ENCODE measurements at places on chromosomes 2 and 18.
A peak's percentile ranks its signal among the peaks of the same experiment; 100 is the strongest.

- no peak for DNase-seq
These were observed 11.9 kb upstream of the ARID5A start for GRCh38 chr2:96524482-96525210.

DNA sequence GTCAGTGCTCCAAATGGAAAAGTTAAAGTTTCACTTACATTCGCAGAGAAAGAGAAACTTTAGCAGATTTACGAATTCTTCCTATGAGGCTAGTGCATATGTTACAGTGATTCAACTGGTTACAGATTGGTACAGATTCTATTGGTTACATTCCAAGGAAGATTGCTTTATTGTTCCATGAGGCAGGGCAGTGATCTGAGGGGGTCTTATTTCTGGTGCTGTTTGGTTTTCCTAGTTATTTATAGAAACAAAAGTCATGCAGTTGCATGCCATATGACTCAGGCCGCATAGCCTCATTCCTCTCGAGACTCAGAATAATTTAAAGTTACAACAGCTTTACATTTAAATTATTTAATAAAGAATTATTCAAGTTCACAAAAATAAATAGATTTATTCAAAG lies 385.4 kb upstream of the SYT4 start:
- no peak for DNase-seq

DNA sequence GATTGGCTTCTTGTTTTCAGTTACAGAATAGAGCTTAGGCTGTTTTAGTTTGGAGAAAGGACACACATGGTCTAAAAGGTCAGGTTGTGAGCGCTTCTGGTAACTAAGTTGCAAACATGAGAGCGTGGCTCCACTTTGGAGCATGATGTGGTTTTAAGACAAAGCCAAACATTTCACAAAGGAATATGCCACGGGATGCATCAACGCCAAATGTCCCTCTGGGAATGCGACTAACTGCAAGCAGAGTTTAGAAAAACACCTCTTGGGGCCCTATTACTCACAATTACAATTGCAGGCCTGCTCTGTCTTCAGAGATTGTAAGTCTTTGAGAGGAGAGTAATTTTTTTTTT lies 25.4 kb downstream of the MYO7B start:
- DNase-seq = no peak

GRCh38 chr18:35376393-35376741 lies 770 bp downstream of the ZNF396 start:
- DNase-seq = peak; percentile 70

GRCh38 chr2:157447031-157447430 lies 3.1 kb upstream of the CYTIP start:
- DNase-seq = no peak

DNA sequence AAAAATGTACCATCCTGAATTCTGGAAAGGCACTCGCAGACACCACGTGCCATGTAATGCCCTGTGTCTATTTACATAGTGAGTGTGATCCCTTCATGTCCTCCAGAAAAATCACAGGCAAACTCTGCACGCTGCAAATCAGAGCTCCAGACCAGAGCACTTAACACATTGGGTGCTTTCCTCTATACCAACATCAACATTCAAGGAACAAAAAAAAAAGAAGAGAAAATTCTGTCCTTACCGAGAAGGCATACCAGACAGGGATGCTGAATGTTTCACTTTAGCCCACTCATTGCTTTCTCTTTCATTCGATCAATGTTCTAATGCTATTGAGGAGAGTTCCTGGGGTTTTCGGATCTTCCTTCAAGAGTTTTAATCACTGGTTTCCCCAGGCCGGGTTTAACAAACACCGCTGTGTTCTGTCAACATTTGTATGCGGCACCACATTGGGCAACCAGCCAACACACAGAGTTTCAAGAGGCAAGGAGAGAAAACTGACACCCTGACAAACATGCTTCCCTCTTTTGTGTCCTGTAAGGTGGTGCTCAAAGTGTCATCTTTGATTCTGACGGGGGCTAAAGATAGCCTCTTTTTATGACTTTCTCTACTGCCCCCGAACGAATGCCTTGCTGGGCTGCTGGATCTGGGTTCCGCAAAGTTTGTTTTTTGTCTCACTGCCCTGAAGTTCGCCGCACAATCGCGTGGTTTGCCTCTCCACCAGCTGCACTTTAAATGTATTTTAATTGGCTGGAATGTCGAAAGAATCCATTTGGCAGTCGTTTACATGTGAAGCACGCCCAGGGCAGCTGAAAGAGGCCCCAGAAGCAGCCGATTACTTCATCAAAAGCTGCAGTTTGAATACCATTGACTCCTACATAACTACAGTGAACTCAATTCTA lies 106.4 kb upstream of the NCKAP5 start:
- DNase-seq = no peak

DNA sequence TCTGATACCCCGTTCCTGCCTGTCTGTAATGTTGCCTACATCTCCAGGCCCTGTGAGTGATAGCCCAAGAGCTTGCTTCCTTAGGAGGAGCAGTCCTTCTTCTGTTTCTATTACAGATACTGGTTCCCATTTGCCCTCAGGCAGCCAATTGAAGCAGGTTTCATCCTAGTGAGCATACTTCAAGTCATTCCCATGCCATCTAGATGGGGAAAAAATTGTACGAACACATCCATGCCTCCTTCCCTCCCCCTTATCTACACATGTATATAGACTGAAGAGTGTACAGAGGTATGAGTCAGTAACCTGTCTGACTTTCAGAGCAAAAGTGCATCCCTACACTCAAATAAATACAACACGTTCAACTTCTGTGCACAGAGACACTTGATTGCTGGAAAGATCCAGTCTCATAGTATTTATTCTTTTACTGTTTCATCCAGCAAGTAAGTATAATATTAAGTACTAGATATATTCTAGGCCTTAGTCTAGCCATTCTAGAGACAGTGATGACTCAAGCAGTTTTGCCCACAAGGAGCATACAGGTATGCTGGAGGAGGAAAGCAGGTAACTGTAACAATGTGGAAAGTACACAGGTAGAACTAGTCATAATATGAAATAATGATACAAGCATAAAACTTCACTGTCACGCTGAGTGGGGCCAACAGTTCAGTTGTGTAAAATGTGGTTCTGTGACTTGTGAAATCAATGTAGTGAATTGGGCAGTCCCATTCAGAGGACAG lies 153.4 kb downstream of the MGAT5 start:
- DNase-seq = no peak

GRCh38 chr2:12678186-12678585 lies 38.5 kb upstream of the TRIB2 start:
- no peak for DNase-seq

DNA sequence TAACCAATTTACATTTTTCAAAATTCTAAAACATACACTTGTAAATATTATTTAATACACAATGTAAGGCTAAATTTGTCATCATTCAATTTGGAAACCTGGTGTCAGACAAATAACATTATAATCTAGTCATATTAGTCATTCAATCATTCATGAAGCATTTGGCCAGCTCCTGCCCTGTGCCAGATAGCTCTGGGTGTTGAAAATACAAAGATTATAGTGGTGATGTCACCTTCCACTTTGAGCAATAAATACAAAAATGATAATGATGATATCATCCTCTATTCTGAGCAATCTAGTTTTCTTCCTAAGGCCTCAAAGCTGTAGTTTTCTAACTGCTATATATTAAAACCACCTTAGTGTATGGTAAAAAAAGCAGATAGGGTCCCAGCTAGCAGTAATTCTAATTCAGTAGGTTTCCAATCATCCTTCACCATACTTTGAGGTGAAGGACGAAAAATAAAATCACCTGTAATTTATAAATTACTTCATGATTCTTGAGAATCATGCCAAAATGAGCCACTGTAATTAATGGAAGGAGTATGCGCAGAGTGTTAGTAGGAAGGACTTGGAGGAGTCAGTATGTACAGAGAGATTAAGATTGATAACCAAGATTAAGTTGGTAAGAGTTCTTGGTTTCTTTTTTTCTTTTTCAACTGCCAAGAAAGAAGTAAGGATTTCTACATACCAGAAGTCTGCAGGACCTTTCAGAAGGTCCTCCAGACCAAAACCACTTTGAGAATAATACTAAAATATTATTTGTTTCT lies 23.2 kb downstream of the MEMO1 start:
- no peak for DNase-seq

DNA sequence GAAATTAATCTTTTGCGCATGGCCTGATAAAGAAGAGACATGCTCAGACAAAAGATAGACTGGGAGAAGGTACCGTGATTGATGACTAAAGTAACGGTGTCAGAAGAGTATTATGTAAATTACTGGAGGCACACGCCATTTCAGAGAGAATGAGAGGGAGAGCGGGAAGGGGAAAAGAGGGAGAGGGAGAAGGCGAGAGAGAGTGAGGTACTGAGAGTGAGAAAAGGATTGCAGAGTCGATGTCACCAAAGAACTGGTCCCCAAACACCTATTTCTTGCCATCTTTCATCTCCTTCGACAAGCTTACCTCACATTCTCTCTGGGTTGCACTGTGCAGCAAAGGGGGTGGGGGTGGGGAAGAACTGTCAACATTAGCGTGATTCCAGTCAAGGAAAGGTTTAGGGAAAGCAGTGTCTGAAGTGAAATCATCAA lies 673.7 kb downstream of the BCL11A start:
- no peak for DNase-seq

DNA sequence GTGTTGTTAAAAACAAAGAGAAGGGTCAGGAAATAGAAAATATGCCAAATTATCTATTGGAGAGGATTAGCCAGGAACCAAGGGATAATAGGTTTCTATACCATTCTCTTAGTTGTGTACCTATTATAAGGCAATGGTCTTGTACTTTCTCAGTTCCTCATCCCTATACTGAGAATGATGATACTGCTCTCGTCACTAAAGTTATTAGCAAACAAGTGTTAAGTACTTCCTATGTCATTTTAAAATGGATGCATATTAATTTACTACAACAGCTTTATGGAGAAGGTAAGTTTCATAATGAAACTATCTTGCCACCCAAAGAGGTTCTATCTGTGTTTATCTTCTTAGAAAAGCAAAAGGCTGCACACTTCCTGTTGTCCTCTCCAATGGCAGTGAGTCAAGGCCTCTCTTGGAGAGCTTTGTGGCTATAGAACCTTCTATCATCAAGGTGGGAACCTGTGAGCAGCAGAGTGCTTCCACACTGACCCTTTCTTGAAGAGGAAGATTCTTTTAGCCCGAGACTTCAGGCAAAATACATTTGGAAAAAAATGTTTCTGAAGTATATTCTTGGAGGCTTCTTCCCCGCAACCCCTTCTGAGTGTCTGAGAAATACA lies 460.7 kb upstream of the FANCL start:
- no peak for DNase-seq

DNA sequence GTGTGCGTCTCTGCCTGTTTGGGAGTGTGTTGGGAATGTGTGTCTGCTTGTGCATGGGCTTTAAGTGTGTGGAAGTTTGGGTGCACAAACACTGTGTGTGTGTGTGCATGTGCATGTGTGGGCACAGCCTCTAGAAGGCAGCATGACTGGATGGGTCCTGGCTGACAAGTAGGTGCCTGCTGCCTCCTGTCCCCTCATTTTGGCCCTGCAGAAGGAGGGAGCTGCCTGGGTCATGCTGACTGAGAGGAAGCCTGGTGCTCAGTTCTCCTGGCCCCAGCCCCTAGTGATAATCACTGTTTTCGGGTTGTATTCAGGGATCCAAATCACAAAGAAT lies 34.1 kb downstream of the GLI2 start:
- no peak for DNase-seq

GRCh38 chr2:96247009-96247408 lies 18.8 kb downstream of the TMEM127 start:
- DNase-seq = no peak

DNA sequence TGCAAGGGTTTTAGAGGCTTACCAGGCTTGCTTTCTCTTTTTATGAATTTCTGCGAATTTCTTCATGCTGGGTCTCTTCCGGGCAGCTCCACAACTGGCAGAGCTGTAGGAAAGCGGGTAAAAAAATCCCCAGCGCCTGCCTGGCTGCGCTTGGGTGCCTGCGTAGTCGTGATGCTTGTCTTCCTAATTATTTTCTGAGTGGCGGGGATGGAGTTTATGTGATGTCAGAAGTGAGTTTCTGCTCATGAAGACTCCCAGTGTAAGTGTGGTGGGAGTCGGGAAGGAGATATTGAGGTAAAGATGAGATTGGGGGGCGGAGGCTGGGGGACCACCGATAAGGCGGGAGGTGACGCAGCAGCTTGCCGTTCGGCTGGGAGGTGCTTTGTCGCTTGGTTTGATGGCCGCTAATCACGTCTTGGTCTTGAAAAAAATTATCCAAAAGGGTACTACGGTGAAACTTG lies 229.8 kb downstream of the LDLRAD4 start:
- DNase-seq = no peak

GRCh38 chr2:71001981-71002570 lies 7.4 kb upstream of the TEX261 start:
- no peak for DNase-seq

DNA sequence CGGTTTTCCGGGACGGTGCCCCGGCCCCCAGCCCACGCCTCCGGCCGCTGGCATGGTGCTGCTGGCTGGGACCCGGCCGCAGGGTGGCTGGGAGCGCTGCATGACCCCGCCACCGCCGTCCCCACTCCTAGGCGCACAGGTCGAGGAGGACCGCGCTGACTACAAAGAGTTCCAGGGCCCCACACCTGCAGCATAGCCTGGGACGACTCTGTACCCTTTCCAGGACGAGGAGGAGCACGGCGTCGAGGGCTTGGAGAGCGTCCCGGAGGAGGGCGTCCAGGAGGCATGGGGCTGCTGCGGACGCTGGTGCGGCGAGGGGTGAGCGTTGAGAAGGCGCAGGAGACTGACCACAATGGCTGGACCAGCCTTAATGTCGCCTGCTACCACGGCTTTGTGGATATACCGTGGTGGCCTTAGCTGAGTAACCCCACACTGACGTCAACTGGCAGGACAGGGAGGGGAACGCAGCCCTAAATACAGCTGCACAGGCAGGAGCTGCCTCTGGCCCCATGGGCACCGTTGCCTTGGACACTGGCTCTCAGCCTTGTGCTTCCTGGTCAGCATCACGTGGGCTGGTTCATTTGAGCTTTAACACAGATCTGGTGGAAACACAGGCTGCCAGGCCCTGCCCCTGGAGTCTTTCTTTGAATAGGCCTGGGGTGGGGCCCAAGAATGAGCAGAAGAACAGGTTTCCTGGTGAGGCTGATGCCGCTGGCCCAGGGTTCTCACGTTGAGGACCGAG lies 40.9 kb upstream of the TRIM43B start:
- DNase-seq = peak; percentile 34

DNA sequence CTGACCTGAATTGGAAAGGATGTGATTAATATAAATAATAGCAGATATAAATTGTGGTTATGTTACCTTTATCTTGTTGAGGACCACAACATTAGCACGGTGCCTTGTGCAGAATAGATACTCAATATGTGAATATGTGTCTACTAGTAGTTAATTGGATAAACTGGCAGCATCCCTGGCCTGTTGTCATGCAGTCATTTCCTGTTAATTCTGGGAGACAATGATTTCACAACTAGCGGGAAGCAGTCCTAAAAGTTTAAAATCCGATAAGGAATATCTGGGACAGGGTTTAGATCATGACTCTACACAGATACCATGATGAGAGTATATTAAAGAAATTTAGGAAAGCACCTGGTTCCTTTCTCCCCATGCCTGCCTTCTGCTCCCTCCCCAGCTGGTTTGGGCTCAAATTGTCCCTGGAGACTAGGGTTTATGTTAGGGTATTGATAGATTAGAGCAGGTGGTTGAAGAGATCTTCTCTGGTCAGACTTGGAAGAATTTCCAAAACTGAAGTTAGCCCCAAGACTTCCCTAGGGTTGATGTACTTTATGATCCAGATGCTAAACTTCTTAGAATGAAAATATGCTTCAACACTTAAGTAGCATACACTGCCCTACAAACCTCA lies 32.8 kb downstream of the CYBRD1 start:
- no peak for DNase-seq

Data from GM20000 (cell line).